ENCODE measurements at places on chromosomes 4 and X.
A peak's percentile ranks its signal among the peaks of the same experiment; 100 is the strongest.

DNA sequence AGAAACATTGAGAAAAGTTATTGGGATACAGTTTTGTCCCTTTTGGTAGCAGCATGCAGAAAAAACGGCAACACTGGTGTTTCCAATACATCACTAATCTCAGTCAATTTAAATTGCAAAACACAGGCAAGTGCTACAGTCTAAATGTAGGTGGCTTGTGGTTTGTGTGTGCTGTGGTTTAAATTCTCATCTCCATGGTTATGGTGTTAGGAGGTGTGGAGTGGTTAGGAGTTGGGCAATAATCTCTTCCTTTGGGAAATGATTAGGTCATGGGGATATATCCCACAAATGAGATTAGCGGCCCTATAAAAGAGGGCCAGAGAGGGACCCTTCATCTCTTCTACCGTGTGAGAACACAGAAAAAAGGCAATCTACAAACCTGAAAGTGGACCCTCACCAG is 1344.3 kb downstream of the ADGRL3 start:
- DNase-seq = no peak

DNA sequence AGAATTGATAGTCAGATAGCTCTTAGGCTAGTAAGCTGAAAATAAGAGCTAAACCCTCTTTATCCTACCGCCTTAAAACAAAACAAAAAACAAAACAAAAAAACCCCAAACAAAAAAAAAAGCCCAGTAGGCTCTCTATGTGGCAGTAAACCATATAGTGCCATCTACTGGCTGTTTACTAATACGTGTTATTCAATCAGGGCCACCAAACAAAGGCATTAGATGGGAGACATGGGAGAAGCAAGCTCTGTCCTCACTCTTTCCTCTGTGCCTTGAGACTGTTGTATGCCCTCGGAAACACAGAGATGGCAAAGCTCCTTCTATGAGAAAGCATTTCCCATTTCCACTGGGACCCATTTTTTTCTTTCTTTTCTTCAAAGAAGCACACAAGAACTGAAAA is 148.8 kb upstream of the MID1 start:
- peak; percentile 22 for DNase-seq

GRCh38 chr4:13673167-13673566 is 45.6 kb upstream of the BOD1L1 start:
- DNase-seq = no peak

DNA sequence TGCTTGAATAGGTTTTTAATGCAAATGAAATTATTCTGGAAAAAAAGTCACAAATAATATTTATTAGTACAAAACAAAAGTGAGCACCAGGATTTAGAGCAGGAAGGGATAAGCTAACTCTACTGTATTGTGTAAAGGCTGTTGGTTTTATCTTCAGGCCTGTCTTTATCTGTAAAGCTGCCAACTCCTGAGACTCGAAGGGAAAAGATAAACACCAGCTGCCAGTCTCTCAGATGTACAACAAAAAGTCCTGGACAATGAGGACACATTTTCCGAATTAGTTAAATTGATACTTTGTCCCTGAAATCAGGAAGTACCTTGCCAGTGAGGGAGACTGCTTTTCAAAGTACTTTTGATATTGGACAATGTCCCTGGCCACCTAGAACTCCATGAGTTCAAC is 8.8 kb downstream of the DDX60 start:
- no peak for DNase-seq

- DNase-seq = no peak
These were observed 60.2 kb downstream of the PTTG2 start for GRCh38 chr4:38020386-38020785.

DNA sequence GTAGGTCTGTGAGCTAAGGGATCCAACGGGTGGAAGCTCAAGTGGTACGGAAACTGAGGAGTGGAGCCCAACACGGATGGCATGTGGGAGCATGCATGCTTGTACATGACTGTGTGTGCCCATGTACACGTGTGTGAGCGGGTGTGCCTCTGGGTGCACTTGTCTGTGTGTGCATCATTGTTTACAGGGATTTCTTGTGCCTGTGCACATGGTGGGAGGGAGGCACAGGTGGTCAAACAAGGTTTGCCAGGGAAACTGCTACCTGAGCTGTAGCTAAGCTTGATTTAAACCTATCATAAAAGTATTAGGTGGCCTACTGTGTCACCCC is 122.5 kb upstream of the MAMLD1 start:
- no peak for DNase-seq

DNA sequence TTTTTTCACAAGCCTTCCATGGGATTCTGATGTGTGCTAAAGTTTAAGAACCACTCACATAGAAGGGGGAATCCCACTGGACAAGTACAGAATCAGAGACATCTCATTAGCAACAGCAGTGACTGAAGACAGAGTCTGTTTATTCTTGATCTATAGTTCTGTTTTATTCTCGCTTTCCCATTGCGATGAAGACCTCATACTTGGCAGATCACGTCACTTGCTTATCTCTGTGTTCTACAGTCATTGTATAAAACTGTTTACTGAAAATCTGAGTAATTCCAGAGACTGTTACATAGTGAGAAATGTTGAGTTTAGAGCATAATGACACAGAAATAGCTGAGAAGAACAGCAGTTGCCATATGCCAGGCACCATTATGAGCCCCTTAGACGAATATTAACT is 185.5 kb downstream of the PTTG2 start:
- DNase-seq = no peak

GRCh38 chr4:62394766-62395165 is 1194.6 kb downstream of the ADGRL3 start:
- no peak for DNase-seq

GRCh38 chr4:3531879-3532750 is at the start of gene LRPAP1:
LRPAP1 (minus strand) TSS chr4:3532422; CDS start chr4:3532412, 10 bp downstream.
- peak; percentile 76 for DNase-seq

DNA sequence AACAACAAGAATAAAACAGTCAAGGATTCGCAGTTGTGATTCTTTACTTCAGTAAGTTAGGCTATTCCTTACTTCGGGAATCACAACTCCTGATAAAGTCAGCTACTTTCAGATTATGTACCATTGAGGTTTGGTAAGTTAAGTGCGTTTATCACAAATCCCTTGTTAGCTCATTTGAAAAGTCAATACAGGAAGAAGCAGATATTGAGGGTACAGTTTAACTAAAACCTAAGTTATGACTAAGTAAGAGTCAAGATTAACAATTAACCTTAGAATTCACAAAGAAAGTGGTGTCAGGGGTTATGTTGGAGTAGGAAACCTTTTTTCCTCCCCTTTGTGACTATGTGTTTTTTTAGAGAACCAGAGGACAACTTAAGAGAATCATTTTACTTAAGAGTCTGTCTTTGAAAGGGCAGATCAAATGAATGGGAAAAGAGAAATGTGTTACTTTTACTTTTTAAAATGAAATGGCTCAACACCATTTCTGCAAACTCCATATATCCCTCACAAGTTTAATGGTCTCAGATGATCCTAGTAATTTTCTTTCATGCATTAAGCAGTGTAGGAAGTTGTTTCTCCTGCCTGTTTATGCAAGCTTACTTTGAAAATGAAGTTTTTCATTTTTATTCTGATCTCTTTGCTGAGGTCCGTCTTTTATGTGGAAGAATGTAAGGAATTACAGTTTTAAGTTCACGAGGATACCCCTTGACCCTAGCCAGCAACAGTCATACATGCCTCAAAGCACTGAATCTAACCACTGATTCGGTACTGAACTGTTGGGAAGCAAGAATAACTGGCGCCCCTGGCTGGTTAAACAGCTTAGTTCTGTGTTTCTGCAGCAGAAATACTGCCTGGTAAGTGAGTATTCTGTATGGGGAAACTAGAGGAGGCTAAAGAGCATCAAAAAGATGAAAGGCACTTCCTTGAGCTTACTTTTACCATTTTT is 211.7 kb downstream of the SLC4A4 start:
- DNase-seq = peak; percentile 33

GRCh38 chrX:74540635-74541249 is 73.7 kb downstream of the RLIM start:
- DNase-seq = no peak

GRCh38 chrX:115560211-115560977 is 580 bp upstream of the PLS3 start:
- DNase-seq = no peak

DNA sequence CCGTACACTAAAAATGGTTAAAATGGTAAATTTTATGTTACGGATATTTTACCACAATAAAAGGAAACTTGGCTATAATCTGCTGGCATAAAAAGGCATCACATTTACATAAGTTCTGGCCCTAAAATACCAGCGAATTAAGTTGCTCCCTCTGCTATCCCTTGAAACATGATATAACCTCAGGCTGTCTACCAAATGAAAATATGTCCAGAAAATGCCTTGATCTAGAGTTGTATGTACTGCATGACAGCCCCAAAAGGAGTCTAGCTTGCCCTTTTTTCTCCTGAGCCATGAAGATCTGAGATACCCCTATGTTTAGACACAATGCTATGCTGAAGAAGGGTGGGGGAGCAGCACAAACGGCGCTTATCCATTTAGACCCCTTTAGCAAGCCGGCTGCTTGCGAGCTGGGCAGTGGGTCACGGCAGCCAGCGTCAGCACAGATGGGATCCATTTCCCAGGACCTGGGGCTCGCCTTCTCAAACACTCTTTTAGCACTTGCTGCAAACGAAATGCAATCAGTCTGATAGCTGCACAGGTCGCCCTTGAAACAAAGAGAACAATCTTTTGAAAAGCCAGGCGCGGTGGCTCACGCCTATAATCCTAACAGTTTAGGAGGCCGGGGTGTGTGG is 77.0 kb downstream of the AFAP1 start:
- DNase-seq = no peak

DNA sequence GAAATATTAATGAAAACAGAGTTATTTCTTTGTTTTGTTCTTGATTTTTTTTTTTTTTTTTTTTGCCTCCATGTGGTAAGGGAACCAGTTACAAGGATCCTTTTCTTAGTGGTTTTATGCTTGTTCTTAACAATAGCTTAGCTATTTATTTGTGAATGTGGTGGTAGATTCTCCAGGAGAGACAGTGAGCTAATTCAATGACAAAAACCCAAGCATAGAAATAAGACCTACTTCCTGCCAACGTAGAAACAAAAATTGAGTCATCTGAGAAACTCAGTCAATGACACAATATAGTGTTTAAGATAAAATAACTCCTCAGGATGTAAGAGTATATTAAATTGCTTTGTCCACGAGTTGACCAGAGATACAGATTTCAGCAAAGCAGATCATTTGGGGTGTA is 863.8 kb upstream of the PABPC4L start:
- no peak for DNase-seq

DNA sequence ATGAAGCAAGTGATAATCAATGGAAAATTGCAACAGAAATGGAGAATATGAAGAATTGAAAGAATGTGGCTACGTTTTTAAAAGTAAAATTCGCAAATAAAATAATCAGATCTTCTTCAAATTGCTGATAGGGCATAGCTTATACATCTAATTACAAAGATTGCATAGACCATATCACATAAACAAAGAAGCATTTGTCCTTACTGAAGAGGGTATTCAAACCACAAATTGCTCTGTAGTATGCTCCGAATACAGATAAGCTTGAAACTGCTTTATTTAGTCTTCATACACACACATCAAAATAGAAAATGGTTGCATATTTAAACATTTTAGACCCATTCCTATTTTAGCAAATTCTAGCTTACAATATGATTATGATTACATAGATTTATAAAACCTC is 206.7 kb upstream of the SLIT2 start:
- no peak for DNase-seq

DNA sequence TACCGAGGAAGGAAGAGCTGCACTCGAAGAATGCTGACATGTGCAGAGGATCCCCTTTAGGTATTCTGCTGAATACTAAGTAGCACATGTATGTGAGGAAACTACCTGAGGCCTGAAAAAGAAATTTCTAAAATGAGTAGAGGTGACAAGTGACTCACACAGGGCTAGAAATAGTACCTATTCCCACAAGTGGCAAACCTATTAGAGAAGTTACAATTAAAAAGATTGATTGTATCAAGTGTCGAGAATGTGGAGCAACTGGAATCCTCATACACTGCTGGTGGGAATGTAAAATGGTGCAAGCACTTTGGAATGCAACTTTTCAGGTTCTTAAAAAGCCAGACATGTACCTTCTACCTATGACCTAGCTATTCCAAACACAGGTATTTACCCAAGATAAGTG is 47.4 kb downstream of the CCSER1 start:
- DNase-seq = no peak

GRCh38 chr4:143397335-143397734 is 60.7 kb downstream of the GAB1 start:
- peak; percentile 26 for DNase-seq

DNA sequence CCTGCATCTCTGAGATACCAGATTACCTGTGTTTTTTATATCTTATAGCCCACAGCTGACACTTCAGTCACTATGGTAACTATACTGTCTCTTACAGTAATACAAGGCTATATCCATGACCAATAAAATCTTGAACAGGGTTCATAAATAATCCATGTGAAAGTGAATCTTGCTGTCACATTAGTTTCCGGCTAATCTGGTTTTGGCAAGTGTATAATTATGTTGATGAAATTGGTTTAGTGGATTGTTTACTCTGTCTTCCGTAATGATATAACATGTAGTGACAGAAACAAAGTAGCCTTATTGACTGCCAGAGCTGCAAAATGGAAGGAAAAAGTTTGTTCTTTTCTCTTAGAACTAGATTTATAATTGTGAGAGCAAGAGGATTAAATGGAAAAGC is 686.6 kb upstream of the PABPC4L start:
- no peak for DNase-seq

DNA sequence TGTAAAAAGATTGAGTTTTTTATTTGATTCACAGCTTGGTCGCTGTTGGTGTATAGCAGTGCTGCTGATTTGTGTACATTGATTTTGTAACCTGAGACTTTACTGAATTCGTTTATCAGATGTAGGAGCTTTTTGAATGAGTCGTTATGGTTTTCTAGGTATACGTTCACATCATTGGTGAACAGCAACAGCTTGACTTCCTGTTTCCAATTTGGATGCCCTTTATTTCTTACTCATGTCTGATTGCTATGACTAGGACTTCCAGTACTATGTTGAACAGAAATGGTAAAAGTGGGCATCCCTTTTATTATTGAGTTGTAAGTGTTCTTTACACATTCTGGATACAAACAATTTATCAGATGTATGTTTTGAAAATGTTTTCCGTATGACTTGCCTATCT is 76.0 kb downstream of the ADGRG4 start:
- no peak for DNase-seq

DNA sequence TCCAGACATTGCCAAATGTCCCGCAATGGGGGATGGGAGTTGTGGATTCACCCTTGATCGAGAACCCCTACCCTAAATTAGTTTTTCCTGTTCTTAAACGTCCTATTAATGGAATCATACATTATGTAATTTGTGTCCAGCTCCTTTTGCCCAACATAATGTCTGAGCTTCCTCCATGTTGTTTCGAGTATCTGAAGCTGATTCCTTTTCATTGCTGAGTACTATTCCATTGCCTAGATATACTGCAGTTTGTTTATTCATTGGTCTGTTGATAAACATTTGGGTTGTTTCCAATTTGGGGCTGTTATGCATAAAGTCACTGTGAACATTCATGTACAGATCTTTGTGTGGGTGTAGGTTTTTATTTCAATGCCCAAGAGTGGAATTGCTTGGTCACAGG is 251.3 kb downstream of the BCOR start:
- no peak for DNase-seq

GRCh38 chr4:150211799-150212445 is 133.7 kb downstream of the DCLK2 start:
- no peak for DNase-seq

GRCh38 chr4:24001486-24002329 is 111.9 kb upstream of the PPARGC1A start:
- DNase-seq = no peak

GRCh38 chrX:44482575-44482974 is 60.1 kb downstream of the FUNDC1 start:
- DNase-seq = no peak
